ENCODE measurements at places on chromosomes 11 and 22.

GRCh38 chr11:127804747-127805400 is 782.5 kb downstream of the ETS1 start:
- DNase-seq, result no peak

- DNase-seq, result peak; percentile 53
Measured at GRCh38 chr11:128318856-128319474, 268.4 kb downstream of the ETS1 start.

- DNase-seq, result no peak
Measured at GRCh38 chr11:77557553-77557952, 32.2 kb upstream of the AQP11 start.

- DNase-seq, result peak; percentile 96
Measured at GRCh38 chr22:37607010-37607934, 1.4 kb upstream of the GGA1 start.

- DNase-seq, result no peak
Measured at GRCh38 chr22:50396751-50397370, 53.7 kb downstream of the PPP6R2 start.

DNA sequence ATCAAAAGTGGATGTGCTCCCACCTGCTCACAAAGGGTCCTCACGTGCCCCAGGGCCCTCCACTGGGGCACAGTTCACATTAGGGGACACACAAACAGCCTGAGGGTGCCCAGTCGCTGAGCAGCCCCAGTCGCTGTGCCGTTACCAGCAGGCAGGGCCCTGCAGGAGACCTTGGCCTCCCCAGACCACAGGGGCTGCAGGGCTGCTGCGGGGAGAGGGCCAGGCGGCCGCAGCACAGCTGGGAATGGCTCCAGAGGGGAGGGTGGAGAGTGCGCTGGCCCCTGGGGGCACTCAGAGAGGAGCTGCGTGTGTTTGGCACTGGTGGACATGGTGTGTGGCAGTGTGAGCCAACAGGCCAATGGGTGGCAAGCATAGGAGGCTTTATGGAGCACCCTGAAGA is 20.3 kb upstream of the PACSIN2 start:
- no peak for DNase-seq

GRCh38 chr11:123519055-123519796 is 89.2 kb downstream of the GRAMD1B start:
- DNase-seq, result no peak

DNA sequence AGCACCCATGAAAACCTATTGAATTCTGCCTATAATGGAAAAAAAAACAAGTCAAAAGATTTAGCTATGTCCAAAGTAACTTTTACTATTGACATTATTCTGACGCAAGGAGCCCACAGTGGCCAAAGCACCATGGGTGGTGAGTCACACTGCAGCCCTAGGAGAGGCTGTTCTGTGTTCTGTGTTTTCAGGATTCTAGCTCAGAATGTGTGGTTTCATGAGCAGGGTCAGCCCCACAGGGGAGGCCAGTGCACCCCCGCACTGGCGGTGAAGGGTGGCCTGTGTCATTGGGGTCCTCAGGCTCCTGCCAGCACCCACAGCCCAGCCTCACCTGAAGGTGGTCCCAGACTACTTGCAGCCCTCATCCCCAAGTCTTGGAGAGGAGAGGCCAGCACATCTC is 112.2 kb downstream of the BRD1 start:
- DNase-seq, result no peak

GRCh38 chr11:4626207-4627099 is 10.8 kb upstream of the OR51D1 start:
- peak; percentile 26 for DNase-seq

DNA sequence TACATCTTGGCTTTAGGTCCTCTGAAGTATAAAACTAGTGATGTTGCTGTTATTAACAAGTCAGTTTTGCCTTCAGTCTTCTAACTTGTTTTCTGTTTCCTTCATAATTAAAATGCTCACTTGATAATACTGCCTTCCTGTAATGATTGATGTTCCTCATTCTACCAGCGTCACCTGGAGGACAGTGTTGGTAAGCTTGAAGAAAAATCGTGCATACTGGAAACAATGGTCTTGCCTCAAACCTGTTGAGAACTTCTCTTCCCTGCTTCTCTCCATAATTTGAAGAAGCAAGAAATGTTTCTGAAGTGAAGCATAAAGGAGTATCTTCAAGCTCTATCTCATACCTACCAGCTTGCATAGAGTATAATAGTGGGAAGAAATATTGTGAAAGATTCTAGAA is 3.0 kb downstream of the YWHAH start:
- no peak for DNase-seq

DNA sequence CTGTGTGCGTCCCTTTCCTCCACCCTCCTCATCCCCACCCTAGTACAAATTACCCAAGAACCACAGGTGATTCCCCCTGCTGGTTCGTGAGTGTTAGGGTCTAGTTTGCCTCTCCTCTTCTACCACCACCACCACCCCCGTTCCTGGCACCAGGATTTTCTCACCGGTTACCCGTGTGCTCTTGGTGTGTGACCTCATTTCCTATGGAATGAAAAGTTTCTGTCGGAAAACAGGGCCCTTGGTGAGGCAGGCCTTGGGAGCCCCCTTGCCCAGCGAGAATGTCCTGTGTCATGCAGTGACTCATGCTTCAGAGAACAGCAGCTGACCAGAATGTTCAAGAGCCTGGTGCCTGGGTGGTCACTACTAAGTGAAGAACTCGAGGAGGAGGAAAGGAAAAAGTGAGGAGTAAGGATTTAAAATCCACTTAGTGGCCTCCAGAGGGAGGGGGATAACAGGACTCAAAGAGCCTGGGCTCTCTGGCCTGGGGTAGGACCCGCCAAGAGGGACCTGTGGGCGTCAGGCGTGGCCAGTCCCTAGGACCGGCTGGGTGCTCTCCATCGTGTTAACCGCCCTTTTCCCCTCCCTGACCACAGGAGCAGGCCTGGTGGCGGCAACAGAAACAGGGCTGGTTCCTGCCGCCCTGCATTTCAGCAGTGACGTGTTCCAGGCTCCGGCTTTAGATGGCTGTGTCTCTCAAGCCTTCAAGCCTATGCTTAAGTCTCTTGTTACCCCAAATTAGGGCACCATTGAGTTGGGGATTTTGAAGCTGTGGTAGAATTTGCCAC is 30.2 kb downstream of the C22orf31 start:
- DNase-seq, result no peak

GRCh38 chr11:73186886-73187285 is 31.2 kb upstream of the P2RY2 start:
- no peak for DNase-seq

DNA sequence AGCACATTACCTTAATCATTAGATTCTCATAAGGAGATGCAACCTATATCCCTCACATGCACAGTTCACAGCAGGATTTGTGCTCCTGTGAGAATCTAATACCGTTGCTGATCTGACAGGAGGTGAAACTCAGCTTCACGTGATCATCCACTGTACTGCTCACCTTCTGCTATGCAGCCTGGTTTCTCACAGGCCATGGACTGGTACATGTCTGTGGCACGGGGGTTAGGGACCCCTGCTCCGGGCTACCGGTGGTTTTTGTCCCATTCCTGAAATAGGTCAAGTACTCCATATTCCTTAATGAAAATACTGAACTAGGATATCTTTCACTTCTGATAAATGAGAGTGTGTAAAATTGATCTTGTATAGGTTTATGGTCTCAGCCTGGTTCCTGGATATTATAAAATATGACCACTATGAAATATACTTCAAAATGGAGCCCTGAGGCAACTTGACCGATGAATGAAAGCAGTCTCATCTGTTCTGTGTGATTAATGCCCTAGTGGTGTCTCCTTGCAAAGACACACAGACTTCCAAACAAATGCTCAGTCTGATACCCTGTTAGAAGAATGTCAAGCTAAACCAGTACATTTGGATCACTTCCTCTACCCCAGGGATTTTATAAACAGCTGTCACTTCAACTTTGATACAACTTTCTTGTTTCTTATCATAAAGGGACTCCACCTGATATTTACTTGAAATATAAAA is 492.9 kb upstream of the ANO3 start:
- DNase-seq, result no peak

- no peak for DNase-seq
Measured at GRCh38 chr11:76071090-76071489, 135.2 kb downstream of the WNT11 start.

GRCh38 chr11:75000975-75001354 is 12.2 kb downstream of the NEU3 start:
- no peak for DNase-seq

GRCh38 chr11:126518972-126519690 is 163.6 kb downstream of the ST3GAL4 start:
- DNase-seq, result no peak

GRCh38 chr22:19357270-19358105 is 66.0 kb upstream of the CLTCL1 start:
- no peak for DNase-seq

DNA sequence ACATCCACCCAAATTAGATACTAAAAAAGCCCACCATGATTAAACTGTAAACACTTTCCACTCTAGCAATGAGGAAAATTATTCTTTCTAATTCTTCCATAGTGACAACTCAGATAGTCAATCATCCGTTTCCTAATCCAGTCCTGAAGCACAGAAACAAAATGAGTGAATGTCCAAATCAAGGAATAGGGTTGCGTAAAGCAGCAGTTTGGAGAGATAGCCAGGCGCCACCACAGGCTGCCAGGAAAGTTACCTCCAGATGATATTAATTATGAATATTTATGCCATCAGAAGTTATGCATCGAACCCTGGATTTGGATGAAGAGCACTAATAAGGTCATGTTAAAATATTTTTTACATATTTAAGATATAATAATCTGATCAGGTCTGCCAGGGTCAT is 63.2 kb downstream of the ETS1 start:
- DNase-seq, result no peak

- no peak for DNase-seq
Measured at GRCh38 chr11:35803115-35803514, 140.5 kb downstream of the TRIM44 start.

GRCh38 chr22:43168471-43169309 is 17.3 kb downstream of the TSPO start:
- DNase-seq, result no peak

GRCh38 chr11:17603056-17603825 is 56.2 kb downstream of the OTOG start:
- DNase-seq, result no peak

GRCh38 chr11:60625262-60625661 is 74.2 kb upstream of the MS4A8 start:
- no peak for DNase-seq

DNA sequence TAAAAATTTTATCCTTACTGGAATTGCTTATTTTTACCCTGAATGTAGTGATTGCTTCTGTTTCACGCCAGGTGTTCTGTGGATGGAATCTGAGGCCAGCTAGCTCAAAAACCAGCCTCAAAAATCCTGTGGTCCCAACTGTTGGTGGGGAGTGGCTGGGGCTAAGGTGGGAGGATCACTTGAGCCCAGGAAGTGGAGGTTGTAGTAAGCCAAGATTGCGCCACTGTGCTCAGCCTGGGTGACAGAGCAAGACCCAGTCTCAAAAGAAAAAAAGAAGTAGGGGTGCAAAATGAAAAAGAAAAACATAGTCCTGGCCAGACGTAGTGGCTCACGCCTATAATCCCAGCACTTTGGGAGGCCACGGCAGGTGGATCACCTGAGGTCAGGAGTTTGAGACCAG is 27.0 kb upstream of the SLC5A1 start:
- DNase-seq, result no peak

- DNase-seq, result no peak
Measured at GRCh38 chr11:113184498-113184897, 129.9 kb upstream of the TTC12 start.

DNA sequence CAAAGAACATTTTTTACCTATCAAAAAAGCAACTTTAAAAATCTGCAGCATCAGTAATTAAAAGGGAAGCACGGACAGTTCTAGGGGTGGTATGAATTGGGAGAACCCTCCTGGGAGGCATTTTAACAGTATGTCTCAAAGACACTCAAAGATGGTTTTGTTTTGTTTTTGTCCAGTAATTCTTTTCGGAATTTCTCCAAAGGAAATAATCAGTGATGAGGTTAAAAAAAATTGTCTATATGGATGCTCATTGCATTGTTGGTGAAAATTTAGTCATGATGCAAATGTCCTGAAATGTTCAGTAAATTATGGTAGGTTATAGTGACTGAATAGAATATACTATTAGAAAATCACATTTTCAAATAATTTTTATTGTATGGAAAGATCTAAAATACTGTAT is 115.1 kb downstream of the ATXN10 start:
- DNase-seq, result no peak

- no peak for DNase-seq
Measured at GRCh38 chr11:702462-703461, 3.3 kb upstream of the EPS8L2 start.

- DNase-seq, result no peak
Measured at GRCh38 chr11:113016905-113017304, 55.7 kb downstream of the NCAM1 start.

- no peak for DNase-seq
Measured at GRCh38 chr11:25992294-25992693, 339.6 kb upstream of the ANO3 start.

DNA sequence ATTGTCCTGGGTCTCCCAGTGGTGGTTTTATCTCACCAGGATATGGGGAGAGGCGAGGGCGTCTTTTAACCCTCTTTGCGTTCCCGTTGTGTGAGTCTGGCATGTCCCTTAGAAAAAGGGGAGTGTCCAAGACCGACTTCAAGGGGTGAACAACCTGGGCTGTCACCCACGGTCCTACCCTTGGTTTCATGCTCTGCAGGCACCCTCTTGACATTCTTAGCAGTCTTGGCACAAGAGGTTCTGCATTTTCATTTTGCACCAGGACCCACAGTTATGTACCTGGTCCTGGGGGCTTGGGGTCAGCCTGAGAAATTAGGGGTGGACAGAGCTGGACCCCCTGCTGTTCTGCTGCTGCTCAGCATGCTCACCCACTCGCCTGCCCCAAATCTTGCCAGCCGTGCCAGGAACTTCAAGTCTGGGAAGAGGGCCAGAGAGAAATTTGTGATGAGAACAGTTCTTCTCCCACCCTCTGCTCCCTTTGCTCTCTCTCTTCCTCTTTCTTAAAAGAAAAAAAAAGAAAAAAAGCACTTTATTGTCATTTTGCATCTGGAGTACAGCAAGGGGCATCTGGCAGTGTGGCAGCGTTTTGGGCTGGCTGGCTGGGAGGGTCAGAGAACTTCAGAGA is 471.2 kb downstream of the MIAT start:
- no peak for DNase-seq

- no peak for DNase-seq
Measured at GRCh38 chr11:33935461-33936456, 43.9 kb upstream of the LMO2 start.

- DNase-seq, result no peak
Measured at GRCh38 chr11:43992183-43992582, 49.7 kb downstream of the C11orf96 start.

DNA sequence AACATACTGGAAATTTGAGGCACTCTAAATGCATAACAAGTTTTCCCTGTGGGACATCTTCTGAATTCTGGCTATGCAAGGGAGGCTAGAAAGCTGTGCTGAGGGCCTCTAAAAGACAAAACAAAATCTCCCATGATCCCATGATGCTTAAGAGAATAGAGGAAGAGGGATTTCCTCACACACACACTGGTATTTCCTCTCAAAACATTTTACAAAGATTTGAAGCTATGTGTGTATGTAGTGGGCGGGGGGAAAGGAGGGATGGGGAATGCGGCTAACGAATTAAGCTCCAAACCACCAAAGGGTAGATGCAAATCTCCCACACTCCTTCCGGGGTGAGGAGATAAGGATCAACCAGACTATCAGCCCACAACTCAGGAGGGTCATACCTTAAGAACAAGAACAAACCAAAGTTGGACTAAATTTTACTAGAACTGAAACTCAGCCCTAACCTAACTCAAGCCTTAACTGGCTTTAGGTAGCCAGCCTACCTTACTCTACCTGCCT is 6.0 kb downstream of the OR2AT4 start:
- no peak for DNase-seq

Data from T-helper 9 cell (primary cell).